ENCODE measurements at places on chromosomes 13 and 19.

DNA sequence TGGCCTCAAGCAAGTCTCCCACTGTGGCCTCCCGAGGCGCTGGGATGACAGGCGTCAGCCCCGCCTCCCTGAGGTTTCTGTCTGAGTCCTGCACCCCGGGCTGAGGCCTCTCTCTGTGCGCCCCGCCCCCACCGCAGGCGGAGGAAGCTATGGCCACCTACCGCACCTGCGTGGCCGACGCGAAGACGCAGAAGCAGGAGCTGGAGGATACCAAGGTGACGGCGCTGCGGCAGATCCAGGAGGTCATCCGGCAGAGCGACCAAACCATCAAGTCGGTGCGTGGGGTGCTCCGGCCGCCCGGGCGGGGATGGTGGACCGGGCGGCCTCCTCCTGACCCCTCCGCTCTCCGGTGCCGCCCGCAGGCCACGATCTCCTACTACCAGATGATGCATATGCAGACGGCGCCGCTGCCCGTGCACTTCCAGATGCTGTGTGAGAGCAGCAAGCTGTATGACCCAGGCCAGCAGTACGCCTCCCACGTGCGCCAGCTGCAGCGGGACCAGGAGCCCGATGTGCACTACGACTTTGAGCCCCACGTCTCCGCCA is 12.7 kb downstream of the ARHGAP45 start:
- no peak for DNase-seq

DNA sequence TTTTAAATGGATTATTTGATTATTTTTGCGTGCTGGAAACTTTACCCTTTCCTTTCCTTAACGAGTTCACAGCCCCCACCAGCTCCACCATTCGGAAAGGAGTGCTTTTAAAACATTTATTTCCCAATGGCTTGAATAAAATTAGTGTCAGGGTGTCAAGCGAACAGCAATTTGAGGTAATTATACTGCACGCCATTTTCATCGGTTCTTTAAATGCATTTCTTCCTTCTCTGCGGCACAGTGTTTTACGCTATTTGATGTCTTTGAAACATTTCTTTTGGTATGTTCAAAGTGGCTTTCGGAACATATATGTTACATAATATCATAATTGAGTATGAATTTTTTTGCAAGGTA is 309 bp upstream of the SLITRK1 start:
- DNase-seq = no peak

DNA sequence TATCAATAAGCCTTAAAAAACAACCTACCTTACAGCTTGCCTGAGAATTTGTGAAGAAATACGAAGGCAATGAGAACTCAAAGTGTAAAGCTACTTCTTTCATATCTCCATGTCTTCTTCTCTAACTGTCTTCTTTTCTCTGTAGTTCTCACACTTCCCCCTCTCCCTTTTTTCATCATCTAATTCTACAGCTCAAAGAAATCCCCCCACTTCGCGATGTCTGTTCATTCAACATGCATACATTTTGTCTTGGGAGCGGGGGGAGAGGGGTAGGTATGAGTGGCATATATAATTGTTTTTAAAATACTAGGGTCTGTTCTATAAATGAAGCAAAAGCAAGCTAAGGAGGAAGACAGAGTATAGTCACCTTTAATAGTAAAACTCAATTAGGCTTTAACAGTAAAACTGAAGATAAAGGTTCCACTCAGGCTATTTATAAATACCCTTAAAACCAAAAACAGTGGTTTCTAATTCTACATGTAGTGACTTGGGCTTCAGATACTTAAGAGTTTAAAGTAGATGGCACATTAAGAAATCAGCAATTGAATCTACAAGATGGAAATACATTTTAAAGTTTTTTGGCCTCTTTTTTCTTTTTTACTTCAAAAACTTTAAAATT is 106.9 kb downstream of the KLF12 start:
- DNase-seq = no peak

DNA sequence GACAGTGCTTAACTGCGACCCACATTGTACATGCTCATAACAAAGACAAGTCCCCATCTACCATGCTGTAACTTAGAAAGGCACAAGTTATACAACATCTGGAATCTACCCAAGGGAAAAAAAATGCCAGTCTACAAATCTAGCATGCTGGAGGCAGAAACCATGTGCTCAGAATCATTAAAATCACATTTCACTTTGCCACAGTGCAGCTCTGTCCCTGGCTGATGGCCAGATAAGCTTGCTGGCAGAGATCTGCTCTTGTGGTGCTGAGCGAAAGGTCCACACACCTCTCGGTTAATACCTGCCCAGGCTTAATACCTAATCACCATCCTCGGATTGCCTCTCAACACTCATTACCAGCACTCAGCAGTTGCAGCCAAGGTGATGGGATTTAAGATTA is 74.1 kb upstream of the UQCRFS1 start:
- no peak for DNase-seq

GRCh38 chr19:53621885-53622740 is 9.7 kb upstream of the DPRX start:
- DNase-seq = no peak

DNA sequence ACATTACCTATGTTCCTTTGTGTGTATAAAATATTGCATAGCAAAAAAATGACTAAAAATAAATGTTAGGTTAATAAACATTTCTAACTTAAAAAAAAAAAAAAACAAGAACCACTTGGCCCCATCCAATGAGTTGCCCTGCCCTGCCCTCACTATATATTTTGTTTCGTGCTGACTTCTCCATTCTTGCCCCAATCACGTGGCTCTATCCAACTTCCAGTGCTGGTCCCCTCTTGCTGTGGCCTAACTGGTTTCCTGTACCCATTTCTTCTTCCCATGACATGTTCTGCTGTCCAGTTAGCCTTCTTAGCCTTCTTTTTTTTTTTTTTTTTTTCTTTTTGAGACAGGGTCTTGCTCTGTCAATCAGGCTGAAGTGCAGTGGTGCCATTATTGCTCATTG is 151.6 kb downstream of the FOXO1 start:
- no peak for DNase-seq

DNA sequence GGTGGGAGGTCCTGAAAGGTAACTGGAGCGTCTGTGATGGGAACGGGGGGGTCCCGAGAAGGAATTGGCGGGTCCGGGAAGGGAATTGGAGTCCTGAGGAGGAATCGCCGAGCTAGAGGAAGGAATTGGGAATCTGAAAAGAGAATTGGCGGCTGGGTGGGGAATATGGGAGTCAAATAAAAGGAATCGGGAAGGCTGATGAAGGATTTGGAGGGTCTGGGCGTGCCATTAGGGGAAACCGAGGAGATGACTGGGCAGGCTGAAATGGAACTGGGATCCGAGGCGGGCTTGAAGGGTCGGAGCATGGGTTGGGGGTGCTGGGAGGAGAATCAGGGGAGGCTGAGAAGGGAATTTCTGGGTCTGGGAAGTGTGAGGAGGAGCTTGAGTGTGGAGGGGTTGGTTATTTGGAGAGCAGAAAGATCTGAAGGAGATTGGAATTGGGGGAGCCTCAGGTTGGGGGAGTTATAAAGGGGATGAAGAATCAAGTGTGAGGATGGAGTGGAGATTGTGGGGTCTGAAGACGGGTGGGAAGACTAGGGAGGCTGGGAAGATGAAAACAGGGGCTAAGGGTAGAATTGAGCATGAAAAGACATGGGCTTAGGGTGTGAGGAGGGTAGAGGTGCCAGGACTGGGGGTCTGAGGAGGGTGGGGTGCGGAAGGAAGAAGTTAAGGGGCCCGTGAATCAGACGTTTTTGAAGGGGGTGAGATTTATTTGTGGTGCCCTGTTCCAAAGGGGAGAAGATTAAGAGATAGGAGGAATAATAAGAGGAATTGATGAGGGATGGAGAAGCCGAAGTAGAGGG is 718 bp downstream of the ACTN4 start:
- no peak for DNase-seq

- peak; percentile 72 for DNase-seq
Observed at GRCh38 chr19:11130824-11131455, 24.6 kb downstream of the SPC24 start.

- no peak for DNase-seq
Observed at GRCh38 chr13:21625366-21625765, 21.4 kb upstream of the MICU2 start.

DNA sequence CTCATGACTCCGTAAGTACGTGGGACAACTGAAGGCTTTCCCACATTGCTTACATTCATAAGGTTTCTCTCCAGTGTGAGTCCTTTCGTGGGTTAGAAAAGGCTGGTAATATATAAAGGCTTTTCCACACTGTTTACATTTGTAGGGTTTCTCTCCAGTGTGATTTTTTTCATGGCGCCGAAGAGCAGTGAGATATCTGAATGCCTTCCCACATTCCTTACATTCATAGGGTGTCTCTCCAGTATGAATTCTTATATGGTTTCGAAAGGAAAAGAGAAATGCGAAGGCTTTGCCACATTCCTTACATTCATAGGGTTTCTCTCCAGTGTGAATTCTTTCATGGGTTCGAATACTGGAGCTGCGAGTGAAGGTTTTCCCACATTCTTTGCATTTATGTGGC is 29.5 kb downstream of the ZNF490 start:
- DNase-seq = no peak

DNA sequence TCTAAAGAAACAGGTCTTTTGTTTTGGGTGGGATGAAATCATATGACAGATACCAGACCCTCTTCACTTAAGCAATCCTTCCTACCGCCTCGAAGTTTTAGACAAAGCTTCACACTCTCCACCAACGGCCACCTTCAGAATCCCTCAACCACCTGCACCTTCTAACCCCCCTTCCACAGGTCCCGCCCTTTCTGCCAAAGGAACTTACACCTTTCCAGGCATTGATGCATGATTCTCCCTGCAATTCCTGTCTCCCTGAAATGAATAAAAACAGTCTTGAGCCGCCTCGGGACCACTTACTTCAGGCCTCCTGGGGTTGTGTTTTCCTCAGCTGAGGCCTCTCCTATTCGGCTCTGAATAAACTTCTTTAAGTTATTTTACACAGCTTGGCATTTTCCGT is 859 bp downstream of the ZNF433 start:
- peak; percentile 15 for DNase-seq

GRCh38 chr13:111858571-111858970 is 208.4 kb upstream of the SOX1 start:
- DNase-seq = no peak

DNA sequence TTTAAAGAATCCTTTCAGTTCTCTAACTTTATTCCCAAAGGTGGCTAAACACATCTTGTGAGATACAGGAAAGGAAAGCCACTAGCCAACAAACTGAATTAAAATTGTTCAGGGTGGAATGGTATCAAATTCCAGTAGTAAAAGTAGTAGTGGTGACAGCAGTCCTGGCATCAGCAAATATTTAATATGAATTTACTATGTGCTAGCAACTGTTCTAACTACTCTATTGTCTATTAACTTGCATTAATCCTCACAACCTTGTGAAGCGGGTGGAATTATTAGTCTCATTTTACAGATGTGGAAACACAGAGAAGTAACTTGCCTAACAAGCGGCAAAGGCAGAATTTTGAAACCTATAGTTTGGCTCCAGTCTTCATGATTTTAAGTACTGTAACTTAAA is 130.1 kb downstream of the KLF12 start:
- no peak for DNase-seq

GRCh38 chr19:4233282-4233853 is 4.0 kb downstream of the EBI3 start:
- no peak for DNase-seq

Measured in right lung (tissue), 10 donors.